Fibroblast of skin of abdomen (primary cell): ENCODE measurements at places on chromosomes 2 and 18.

- DNase-seq: no peak
Measured at GRCh38 chr2:145303536-145303935, 783.6 kb upstream of the ZEB2 start.

- DNase-seq: no peak
Measured at GRCh38 chr18:59848002-59848401, 51.8 kb upstream of the PMAIP1 start.

DNA sequence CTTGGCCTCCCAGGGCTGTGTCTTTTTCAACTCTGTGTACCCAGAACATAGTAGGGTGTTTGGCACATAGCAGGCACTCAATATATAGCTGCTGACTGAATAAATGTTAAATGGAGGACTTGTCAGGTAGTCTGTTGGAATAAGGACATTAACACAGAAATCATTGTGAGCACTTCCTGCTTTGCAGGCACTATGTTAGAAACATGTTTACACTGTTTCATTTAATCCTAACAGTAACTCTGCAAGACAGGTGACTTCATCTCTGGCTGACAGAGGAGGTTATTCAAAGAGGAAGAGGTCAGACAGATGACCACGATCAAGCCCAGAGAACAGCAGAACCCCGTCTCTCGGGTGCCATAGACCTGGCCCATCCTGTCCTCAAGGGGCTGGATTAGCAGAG is 28.0 kb upstream of the PIEZO2 start:
- DNase-seq: no peak

DNA sequence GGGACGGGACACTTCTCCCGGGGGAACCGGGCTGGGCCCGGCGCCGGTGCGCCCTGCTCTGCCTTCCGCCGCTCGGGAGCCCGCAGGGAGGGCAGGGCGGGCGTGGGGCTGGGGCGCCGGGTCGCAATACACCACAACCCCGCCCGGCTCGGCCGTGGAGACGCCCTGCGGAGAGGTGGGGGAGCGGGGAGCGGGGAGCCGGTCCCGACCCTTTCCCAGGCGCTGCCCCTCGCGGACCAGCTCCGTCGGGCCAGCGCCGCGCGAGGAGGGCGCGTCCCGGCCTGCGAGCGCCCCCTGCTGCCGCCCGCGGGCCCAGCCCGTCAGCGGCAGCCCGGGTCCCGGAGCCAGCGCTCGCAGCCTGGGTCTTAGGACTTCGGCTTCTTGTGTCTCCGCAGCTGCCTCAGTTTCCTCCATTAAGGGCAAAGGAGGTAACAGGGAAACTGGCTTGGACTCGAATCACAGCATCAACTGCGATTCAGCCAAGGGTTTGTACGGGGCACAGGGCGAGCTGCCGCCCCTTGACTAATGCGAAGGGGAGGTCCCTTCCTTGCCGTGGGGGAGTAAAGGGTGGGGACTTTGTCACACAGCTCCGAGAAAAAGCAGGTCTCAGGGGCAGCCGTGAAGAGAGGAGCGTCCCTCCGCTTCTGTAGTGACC is 635 bp upstream of the ADRA2B start:
- peak; percentile 21 for DNase-seq

DNA sequence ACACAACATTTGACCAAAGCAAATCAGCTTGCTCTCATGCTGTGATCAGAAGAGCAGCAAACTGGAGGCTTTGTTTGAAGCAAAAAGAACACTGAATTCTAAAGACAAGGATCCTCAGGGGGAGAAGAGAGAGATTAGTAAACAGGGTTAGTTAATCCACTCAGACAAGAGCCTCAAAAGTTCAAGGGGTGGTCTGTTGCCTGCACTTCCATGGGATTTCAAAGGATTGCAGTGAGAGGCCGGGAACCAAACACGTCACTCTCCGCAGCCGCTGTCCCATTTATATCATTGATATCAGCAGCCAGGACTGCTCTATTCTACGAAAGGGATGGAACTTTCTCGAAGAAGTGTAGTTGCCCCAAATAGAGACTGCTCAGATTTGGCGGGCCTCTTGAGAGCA is 97.8 kb upstream of the SP3 start:
- no peak for DNase-seq

GRCh38 chr2:215059724-215060123 is 78.7 kb downstream of the ABCA12 start:
- peak; percentile 9 for DNase-seq

- DNase-seq: peak; percentile 28
Measured at GRCh38 chr18:53567929-53568574, 656.4 kb downstream of the MBD2 start.

DNA sequence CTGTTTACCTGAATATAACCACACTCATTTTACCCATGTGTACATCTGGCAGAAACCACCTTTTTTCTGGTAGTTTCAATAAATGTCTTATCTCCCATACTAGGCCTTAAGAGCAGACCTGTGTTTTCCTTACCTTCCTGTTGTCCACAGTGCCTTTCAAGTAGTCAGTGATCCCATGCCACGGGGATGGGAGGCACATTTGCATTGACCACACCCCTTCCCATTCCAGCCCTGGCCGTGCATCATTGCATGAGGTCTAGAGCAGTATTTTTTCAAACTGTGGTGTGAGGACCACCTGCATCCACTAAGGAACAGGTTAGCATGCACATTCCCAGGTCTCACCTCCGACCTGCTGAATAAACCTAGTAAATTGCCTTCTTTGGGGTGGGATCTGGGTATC is 165.2 kb upstream of the FOSL2 start:
- DNase-seq: no peak

DNA sequence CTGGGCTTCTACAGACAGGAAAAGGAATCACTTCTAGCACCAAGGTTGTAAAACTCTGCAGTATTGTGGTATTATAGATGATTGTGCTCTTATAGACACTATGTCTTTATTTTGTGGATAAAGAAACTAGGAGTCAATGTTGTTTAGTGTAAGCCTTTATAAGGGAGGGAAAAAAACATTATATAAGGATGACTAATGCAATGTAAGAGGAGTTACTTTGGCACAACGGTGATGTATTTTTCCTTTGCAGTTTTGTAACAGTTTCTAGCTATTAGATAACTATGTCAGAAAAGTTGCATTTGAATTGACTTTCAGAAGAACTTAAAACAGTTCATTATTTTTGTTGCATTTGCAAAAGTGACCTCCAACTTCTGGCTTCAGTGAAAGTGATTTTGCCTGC is 545.4 kb downstream of the CCDC85A start:
- peak; percentile 38 for DNase-seq

- DNase-seq: no peak
Measured at GRCh38 chr18:78378983-78379382, 600.6 kb upstream of the SALL3 start.

DNA sequence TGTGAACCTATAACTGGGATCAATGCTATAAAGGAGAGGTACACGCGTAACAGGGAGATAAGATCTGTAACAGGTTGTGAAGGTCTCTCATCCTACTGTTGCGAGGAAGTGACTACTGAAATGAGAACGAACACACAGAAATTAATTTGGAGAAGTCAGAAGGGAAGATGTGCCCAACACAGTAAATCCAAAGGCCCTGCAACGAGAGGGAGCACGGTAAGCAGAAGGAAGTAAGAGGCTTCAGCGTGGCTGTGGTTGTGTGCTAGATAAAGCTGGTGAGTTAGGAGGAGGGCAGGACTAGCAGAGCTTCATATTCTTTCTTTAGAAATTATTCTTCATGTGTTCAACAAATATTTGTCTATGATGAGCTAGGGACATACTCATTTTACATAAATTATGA is 2.5 kb upstream of the ATG16L1 start:
- DNase-seq: no peak
